ENCODE measurements at places on chromosomes 11 and 22.

- ATAC-seq: no peak
These were observed 465.5 kb downstream of the INSC start for GRCh38 chr11:15580056-15580774.

GRCh38 chr11:73431396-73431795, 55.2 kb downstream of the RELT start:
- ATAC-seq: no peak

DNA sequence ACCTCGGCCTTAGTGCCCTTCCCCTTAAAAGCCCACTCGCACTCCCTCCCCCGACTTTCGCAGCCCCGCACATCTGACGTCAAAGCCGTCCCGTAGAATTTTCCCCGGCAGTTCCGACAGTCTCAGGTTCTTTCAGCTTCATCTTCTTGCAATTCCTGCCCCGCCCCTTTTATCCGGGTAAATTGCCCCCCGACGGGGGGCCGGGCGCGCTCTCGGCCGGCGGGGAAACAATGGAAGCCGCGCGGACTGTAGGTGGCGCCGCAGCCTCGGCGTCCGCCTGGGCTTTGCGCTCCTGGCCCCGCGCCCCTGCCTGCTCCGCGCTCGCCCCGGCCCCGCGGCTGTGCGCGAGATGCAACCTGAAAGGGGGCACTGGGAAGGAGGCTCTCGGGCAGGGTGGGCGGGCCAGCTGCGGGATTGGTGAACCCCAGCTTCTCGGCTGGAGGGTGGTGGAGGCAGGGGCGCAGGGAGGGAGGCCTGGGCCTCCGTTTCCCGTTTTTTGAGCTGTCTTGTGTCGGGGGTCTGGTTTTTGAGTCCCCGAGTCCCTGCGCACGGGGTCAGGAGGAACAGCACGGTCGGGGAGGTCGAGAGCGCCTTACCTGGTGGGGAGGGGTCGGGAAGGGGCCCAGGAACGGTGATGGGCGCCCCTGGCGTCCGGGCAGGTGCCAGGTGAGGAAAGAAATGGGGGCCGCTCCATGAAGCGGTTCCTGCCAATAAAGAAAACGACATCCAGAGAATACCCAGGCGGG, 859 bp upstream of the FGF19 start:
- peak; percentile 61 for ATAC-seq

GRCh38 chr11:11456866-11457265, 103.8 kb upstream of the CSNK2A3 start:
- ATAC-seq: no peak

DNA sequence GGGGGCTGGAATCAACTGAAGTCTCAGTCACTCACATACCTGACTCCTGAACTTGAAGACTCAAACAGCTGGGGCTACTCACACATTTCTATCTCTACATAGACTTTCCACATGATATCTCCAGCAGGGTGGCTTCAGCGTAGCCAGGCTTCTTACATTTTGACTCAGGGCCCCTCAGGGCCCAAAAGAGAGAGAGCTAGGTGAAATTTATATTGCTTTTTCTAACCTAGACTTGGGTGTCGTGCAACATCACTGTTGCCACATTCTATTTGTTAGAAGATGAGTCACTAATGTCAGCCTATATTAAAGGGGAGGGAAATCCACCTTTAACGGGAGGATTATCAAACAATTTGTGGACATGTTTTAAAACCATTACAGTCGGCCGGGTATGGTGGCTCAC, 71.9 kb upstream of the RRM1 start:
- no peak for ATAC-seq

DNA sequence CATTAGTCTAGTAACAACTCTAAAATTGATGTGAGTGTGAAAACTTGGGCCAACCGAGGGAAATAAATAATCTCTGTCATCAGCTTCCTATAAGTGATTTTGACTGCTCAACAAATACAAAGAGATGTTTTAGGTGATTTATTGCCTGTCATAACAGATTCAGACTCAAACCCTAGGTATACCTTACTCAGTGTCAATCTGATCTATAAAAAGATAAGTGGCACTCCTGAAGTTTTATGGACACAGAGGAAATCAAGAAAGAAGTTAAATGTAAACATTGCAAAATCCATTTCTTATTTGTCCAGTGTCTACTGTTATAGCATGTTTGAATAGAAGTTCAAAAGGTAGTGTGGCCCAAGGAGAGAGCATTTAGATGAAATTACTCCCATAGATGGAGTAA, 30.4 kb upstream of the TYR start:
- no peak for ATAC-seq

GRCh38 chr11:36458129-36458915, 51.8 kb downstream of the TRAF6 start:
- no peak for ATAC-seq

GRCh38 chr11:123188508-123189165, 6.4 kb downstream of the CLMP start:
- ATAC-seq: peak; percentile 65

DNA sequence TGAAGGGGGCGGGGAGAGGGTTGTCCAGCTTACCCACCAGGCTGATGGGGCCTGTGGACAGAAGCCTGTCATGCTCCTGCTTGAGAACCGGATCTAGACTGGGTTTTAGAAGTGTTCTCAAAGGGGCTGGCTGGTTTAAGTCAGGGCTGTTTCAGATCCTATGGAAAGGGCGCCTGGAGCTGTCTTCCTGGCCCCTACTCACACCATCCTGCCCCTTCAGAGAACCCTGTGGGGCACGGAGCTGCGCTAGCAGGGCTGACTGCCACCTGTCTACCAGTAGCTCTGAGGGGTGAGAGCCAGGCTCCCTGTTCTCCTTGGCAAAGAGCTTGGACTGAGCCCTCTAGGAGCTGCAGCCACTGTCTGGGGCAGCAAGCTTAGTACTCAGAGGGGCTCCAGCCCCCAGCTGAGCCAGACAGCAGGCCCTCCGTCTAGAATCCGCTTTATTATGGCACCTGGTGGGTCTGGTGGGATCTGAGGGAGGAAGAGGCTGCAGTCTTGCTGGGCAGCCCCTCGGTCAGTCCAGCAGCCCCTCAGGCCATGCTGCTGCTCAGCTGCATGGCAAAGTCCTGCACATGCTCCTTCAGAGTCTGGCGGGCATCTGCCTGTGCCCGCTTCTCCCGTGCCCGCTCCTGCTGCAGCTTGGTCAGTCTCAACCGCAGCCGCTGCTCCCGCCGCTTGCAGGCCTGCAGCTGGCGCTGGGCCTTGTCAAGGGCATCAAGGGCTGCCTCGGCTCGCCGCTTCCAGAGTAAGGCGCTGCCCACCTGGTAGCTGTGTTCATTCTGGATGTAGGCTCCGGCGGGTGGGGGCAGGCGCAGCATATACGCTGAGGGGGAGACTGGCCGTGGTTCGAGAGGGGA, 2.3 kb downstream of the THAP7 start:
- ATAC-seq: no peak

- no peak for ATAC-seq
These were observed 261.3 kb upstream of the ARHGAP20 start for GRCh38 chr11:110973401-110973980.

DNA sequence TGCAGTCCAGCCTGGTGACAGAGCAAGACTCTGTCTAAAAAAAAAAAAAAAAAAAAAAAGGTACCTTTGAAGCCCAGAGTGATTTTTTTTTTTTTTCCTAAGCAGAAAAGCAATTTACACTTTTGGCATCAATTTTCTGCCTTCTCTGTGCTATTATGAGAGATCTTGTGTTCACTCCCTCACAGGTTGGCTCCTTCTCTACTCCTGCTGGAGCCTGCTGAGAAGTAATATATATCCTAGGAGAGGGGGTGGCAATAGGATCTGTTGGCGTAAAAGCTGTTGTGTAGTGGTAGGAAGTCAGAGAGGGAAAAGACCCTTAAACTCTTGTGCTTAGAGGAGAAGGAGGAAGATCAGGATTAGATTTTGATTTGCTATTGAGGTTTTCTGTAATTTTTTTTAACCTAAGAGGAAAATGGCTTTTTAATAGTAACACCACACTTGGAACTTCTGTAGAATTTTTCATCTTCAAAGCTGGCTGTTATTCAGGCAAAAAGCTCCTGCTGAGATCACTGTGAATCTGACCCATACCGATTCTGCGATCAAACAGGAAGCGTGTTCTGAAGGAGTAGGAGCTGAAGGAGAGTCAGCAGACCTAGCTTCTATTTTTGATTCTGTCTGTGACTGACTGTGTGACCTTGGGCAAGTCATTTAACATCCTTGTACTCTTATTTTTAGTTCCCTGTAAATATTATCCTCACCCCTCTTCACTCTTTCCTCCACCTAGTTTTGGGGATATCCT, 77.7 kb downstream of the TRIM44 start:
- ATAC-seq: no peak

DNA sequence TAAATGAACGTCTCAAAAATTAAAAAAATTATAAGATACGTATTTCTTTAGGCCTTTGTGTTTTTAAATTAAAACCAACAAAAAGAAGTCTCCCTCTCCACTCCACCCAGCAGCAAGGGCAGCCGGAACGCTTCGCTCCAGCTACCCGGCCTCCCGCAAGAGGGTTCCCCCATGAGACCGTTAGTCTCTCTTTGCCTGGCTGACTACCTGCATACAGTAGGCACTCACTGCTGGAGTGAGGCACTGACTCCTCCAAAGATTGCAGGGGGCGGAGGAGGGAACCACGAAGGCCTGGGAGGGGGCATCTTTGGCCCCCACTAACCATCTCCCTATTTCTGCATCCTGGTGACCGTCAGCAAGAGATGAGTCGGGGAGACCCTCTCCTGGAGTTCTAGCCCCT, 10.1 kb downstream of the CBX6 start:
- no peak for ATAC-seq

DNA sequence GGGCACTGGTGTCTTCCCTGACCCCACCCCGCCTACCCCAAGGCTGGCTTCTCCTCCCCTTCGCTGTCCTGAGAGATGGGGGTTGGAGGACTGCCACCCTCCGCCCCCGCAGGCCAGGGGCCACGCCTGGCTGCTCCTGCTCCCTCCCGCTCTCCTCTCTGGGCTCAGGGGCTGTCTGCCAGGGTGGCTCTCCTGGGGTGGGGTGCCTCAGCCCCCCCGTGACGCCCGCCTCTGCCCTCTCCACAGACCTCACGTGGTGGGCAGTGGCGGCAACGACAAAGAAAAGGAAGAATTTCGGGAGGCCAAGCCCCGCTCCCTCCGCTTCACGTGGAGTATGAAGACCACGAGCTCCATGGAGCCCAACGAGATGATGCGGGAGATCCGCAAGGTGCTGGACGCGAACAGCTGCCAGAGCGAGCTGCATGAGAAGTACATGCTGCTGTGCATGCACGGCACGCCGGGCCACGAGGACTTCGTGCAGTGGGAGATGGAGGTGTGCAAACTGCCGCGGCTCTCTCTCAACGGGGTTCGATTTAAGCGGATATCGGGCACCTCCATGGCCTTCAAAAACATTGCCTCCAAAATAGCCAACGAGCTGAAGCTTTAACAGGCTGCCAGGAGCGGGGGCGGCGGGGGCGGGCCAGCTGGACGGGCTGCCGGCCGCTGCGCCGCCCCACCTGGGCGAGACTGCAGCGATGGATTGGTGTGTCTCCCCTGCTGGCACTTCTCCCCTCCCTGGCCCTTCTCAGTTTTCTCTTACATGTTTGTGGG, 8.1 kb downstream of the RCOR2 start:
- ATAC-seq: no peak

GRCh38 chr11:28243581-28243980, 135.4 kb downstream of the METTL15 start:
- ATAC-seq: no peak

GRCh38 chr11:17526326-17526725, 17.9 kb downstream of the USH1C start:
- peak; percentile 15 for ATAC-seq

GRCh38 chr22:50674606-50675552, 2.3 kb downstream of the SHANK3 start:
- peak; percentile 82 for ATAC-seq

GRCh38 chr22:41598081-41598480, 8.4 kb upstream of the PMM1 start:
- ATAC-seq: peak; percentile 69

- peak; percentile 47 for ATAC-seq
These were observed 500 bp upstream of the ADSL start for GRCh38 chr22:40345815-40346184.

DNA sequence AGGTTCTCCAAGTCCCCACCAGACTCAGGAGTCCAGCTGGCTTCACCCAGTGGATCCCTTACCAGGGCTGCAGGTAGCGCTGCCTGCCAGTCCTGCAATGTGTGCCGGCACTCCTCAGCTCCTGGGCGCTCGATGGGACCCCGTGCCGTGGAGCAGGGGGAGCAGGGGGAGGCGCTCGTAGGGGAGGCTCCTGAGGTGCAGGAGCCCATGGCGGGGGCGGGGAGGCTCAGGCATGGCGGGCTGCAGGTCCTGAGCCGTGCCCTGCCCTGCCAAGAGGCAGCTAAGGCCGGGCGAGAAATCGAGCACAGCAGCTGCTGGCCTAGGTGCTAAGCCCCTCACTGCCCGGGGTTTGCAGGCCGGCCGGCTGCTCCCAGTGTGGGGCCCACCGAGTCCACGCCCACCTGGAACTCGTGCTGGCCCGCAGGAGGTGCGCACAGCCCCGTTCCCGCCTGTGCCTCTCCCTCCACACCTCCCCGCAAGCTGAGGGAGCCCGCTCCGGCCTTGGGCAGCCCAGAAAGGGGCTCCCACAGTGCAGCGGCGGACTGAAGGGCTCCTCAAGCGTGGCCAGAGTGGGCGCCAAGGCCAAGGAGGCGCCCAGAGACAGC, 792.9 kb upstream of the CCDC179 start:
- no peak for ATAC-seq

DNA sequence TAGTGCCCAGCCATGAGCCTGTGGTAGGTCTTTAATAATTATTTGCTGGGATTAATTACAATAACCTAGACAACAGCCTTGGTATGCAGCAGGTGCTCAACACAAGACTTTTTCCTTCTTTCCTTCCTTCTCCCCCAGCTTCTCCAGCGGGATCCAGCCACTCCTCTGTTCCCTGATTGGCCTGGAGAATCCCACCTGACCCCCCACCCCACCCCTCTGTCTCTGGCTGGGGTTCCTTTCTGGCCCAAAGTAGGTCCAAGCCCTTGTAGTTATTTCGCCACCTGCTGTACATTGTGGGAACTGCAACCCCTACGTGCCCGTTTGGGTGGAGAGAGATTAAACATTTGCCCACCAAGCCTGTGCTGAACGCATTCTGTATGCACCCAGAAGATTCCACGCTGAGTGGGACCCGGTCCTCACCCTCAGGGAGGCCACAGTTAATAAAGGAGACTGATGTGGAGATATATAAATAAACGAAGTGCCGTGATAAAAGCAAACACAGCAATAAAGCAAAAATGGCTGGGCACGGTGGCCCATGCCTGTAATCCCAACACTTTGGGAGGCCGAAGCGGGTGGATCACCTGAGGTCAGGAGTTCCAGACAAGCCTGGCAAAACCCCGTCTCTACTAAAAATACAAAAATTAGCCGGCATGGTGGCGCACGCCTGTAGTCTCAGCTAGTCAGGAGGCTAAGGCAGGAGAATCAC, 32.1 kb upstream of the DGKZ start:
- ATAC-seq: no peak

GRCh38 chr11:94928117-94928990, 45.0 kb downstream of the CWC15 start:
- no peak for ATAC-seq

DNA sequence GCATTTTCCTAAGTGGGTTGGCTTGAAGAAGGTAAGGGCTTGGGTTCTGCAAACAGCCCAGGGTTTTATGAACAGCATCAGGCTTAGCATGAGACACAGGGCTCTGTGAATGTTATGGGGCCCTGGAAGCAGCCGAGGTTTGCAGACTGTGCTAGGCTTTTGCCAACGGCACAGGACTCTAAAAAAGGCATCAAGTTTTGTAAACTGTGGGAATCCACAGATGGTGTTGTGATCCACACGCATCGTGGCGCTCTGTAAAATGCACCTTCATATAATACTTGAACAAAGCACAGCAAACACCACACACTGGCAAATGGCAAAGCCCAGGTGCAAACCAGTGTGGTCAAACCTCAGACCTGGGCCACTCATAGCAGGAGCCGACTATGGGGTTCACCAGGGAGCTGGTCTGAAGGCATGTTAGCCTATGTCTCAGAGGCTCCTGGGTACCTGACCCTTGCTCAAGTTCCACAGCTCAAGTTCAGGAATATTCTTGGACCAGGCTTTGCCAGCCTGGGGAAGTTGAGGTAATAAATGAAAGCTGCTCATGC, 2.4 kb upstream of the SLCO2B1 start:
- ATAC-seq: no peak

Measured in motor neuron (in vitro differentiated cells).